ENCODE measurements at places on chromosomes 12 and 14.

GRCh38 chr14:68233101-68233784, 413.7 kb downstream of the RAD51B start:
- DNase-seq, result no peak

GRCh38 chr12:6182279-6182898, 17.8 kb upstream of the CD9 start:
- peak; percentile 75 for DNase-seq

GRCh38 chr14:100063314-100063941, 1.8 kb upstream of the EVL start:
- no peak for DNase-seq

- no peak for DNase-seq
These were observed 3.4 kb downstream of the SSH1 start for GRCh38 chr12:108853981-108854446.

GRCh38 chr12:535396-535795, 75.7 kb downstream of the B4GALNT3 start:
- no peak for DNase-seq

- DNase-seq, result no peak
These were observed 29.4 kb upstream of the KCNA5 start for GRCh38 chr12:5014269-5014668.

GRCh38 chr12:93793983-93794382, 116.8 kb downstream of the CRADD start:
- DNase-seq, result no peak

GRCh38 chr14:35446450-35446849, 41.9 kb upstream of the NFKBIA start:
- DNase-seq, result no peak

GRCh38 chr14:82528016-82528415, 994.4 kb upstream of the SEL1L start:
- DNase-seq, result no peak

- no peak for DNase-seq
These were observed 172.1 kb downstream of the GXYLT1 start for GRCh38 chr12:41972598-41972997.

- no peak for DNase-seq
These were observed 305.2 kb upstream of the FOXG1 start for GRCh38 chr14:28461389-28461788.

- no peak for DNase-seq
These were observed 106.3 kb downstream of the SPTSSA start for GRCh38 chr14:34355584-34356263.

DNA sequence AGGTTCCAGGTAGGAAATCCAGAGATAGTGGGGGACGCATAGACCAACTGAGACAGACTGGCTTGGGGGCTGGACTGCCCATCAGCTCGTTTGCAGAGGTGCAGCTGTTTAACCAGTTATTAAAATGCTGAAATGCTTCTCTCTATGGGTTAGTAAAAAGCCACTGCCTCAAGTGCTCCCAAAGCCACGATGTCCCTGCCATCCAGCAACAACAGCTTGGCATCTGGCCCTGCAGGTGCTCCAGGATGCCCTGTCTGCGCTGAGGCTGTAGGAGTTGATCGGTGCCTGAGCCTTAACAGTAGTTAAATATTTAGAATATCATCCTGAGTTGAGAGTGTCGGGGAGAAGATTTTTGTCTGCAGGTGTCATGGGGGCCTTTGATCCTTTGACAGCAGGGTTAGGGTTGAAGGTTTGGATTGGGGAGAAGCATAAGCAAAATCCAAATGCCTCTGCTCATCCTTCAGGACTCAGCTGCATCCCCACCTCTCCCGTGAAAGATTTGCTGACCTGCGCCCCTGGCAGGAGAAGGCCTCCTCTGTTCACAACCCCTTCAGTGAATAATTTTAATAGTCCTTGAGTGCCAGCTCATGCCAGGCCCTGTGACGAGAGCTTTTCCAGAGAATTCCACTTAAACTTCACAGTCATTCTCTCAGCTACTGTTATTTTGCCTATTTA, 127.3 kb upstream of the PWP1 start:
- peak; percentile 3 for DNase-seq

GRCh38 chr12:13562915-13563742, 366.6 kb downstream of the EMP1 start:
- DNase-seq, result no peak

GRCh38 chr12:20109676-20110075, 258.7 kb upstream of the PDE3A start:
- no peak for DNase-seq

DNA sequence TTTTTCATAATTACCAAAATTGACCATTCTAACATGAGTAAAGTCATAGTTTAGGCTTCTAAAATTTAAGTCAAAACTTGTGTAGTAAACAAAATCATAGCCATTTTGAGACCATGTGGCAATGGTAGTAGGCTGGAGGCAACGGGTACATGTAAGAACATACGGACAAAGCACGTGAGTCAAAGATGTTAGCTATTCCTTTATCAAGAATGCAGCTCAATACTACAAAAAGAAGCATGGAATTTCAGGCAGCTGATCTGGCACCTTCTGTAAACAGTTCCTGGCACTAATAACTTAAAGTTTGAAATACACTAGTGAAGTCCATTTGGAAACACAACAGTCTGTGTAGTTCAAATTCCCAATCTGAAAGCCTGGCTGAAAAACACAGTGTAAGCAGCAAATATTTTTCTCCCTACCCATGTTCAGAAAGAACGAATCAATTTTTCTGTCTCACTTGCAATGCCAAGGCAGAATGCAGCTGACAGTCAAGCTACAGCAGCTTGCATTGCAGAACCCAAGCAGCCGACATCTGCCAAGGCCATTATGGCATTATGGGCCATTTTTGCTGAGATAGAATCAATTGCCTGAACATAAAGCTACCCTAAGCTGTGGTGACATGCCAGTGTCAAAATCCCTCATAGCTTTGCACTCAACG, 29.3 kb downstream of the MYF5 start:
- DNase-seq, result no peak

GRCh38 chr14:22547948-22548750, 40.9 kb downstream of the DAD1 start:
- no peak for DNase-seq

DNA sequence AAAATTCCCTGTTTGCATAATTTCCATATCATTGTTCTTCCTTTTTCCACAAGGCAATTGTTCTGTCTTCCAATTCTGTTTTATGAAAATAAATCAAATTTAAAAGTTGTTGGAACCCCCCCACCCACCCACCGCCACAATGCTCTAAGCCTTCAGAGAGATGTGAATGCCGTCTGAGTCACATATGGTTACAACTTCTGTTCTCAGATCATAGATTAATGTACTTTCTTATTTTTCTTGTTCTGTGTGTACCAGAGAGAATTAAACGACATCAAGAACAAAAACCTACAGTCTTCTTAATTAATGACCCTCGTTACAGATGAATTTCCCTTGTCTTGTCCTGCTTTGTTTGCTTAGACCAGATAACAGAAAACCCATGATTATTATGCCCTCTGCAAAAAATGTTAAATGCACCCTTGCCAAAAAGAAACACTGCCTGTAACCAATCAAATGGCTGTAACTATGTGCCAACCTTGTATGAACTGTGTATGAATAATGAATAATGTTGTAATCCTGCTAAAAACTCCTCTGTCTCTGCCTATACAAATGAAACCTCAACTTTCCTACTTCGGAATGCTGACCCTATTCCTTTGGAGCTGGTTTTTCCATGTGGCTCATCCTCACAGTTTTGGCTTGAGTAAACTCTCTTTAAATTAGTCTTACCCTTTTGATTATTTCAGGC, 14.0 kb downstream of the OR6S1 start:
- DNase-seq, result no peak

- DNase-seq, result no peak
These were observed 99.5 kb downstream of the SYNE2 start for GRCh38 chr14:63952053-63952932.

- no peak for DNase-seq
These were observed 23.5 kb downstream of the CCDC92 start for GRCh38 chr12:123948796-123949769.

- DNase-seq, result no peak
These were observed 109.8 kb upstream of the BCAT1 start for GRCh38 chr12:25058658-25059058.

DNA sequence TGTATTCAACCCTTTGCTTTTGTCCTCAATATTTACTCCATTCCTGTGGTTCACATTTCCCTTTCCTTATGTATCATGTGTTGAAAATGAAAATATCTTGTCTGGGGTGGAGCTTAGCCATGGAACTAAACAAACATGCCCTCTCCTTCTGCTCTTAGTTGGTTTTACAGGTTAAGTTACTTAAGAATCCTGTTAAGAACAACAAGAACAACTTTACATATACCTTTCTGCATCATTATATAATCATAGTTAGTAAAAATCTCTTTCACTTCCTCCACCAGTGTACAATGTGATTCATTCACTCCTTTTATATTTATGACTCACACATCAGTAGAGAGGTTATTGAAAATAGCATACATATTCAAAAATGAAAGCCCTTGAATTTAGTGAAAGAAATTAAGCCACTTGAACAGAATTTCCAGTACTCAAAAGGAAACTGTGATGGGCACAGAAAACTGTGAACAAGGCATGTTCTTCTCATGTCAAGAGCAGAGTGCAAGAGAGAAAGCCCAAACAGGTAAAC, 307.7 kb downstream of the CCDC91 start:
- no peak for DNase-seq

DNA sequence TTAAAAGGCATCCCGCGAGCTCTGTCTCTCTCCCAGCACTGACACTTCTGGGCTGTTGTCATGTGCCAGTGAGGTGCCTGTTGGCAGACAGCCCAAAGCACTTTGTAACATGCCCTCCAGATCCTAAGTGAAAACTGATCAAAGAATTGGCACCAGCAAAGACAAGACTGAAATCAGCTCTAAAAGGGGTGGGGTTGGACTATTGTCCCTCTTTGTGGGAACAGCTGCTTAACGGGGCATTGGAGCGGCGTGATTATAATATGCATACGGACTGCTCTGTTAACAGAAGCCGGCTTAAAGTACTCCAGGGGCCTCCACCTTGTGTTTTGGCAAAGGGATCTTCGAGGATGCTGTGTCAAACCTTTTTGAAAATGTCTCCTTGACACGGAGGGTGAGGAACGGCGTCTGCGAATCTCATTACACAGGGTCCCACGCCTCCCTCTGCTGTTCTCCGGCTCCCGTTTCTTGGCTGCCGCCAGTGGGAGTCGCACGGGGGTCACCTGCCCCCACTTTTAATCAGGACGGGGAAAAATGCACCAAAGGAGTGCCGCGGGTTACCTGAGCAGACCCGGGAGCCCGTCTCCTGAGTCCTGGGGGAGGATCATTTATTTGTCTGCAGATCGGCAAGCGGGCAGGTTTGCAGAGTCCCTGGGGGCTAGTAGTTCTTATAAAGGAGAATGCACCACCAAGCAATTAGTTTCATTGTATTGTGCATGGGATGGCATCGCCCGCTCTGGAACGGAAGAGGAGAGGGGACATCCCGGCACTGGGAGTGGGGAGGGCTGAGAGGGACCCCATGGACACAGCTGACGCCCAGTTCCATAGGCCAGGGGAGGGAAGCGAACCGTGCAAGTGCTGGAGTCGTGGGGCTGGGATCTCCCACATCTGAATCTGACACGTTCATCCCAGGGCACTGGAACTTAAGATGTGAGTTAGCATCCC, 44.3 kb downstream of the SPRING1 start:
- DNase-seq, result peak; percentile 93

DNA sequence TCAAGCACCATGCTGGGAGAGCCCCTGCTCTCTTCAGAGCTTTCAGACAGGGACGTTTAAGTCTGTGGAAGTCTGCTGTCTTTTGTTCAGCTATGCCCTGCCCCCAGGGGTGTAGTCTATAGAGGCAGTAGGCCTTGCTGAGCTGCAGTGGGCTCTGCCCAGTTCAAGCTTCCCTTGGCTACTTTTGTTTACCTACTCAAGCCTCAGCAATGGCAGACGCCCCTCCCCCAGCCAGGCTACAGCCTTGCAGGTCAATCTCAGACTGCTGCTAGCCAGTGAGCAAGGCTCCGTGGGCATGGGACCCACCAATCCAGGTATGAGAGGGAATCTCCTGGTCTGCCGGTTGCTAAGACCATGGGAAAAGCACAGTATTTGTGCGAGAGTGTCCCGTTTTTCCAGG, 37.4 kb upstream of the C12orf71 start:
- DNase-seq, result no peak

- DNase-seq, result no peak
These were observed 25.0 kb upstream of the RNASE3 start for GRCh38 chr14:20866194-20866593.

- DNase-seq, result peak; percentile 97
These were observed 63.2 kb downstream of the TESC start for GRCh38 chr12:117036046-117036445.

DNA sequence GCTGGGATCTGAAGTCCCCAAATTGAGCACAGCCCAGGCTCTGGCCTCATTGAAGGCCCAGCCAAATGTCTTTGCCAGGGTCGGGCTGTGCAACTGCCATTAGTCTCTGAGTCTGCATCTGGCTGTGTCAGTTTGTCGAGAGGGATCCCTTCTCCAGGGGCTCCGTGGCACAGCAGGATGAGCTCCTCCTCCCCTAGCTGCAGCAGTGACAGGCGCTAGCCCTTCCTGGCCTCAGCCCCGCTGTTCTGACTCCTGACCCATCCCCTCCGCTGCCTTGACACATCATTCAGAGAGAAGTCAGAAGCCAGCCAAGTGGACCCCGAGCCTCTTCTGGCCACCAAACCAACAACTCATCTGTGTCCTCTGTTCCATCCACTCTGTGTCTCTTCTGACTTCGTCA, 188.3 kb downstream of the CALM1 start:
- no peak for DNase-seq

DNA sequence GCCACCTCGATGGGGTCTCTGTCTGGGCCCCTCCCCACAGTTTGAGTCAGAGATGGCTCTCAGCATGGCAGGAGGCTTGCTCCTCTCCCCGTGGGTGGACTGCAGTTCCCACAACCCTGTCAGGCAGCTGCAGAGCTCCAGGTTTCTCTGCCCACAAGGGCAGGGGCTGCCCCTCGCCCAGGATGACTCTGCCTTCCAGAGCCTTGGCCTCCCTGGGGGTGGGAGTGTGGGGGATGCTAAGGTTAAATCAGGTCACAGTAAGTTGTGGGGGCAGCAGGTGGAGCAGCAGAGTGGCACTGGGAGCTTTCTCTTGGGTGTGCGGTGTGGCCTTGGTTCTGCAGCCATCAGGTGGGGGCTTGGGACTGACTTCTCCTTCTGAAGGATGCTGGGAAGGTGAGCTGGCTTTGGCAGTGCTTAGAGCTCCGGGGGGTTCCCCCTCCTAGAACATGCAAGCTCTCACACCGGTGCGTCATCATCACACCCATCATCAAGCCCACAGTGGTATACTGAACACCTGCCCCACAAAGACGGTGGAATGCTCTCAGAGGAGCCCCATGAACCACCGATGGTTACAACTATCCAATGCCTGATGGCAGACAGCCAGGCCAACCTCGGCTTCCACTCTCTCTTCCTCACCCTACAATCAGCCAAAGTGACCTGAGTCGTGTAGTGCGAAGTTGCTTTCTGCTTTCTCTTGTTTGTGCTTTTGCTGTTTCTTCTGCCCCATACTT, 39.7 kb downstream of the ERH start:
- no peak for DNase-seq

DNA sequence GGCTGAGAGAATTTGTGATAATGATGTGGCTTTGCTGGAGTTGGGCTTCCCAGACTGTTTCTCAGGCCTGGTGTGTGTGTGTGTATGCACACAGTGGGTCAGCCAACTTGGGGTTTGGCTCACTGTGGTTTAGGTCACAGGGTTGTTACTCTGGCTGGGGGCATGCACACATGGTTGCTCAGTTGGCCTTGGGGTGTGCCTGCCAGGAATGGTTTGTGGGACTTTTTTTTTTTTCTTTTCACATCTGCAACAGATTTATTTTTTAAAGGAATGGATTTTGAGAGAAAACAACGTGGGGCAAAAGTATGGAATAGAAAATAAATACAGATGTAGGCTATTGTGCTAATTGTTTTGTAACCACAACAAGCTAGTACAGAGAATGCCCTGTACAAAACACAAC, 25.0 kb upstream of the GTF2A1 start:
- DNase-seq, result no peak

- no peak for DNase-seq
These were observed 7.7 kb upstream of the AMN1 start for GRCh38 chr12:31736472-31736871.
